ENCODE measurements at places on chromosomes 6 and 20. TPM values are rescaled to one million over a fixed set of nuclear protein-coding genes. Genes with fewer than 3 reads are reported as not detected.

The MLN gene
- total RNA-seq, result not detected

The PARD6B gene
- 0.20 TPM for total RNA-seq

The SLC25A27 gene
- total RNA-seq, result 0.22 TPM

The LTB gene
- 9.2 TPM for total RNA-seq

The ZSCAN23 gene
- 0.65 TPM for total RNA-seq

The CCN6 gene
- not detected for total RNA-seq
